Astrocyte of the hippocampus (primary cell): ENCODE measurements at places on chromosomes 6 and 20.
A peak's percentile ranks its signal among the peaks of the same experiment; 100 is the strongest.

- no peak for DNase-seq
Measured at GRCh38 chr6:40912158-40912946, 126.7 kb downstream of the UNC5CL start.

DNA sequence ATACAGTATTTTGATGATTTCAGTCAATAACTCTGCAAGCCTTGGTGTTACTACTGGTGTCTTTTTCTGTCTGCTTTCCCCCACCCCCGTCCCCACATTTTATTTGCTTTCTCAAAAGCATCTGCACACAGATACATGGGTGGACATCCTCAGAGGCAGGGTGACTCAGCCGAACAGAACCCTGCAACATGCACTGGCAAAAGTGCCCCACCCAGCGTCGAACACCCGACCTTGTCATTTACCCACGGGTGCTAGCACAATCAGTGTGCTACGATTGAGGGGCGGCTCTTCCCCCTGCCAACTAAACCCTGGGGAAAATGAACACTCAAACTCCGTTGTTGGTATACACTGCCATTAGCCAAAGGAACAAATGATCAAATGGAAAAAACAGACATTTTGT, 115.9 kb upstream of the NAA20 start:
- DNase-seq = no peak

DNA sequence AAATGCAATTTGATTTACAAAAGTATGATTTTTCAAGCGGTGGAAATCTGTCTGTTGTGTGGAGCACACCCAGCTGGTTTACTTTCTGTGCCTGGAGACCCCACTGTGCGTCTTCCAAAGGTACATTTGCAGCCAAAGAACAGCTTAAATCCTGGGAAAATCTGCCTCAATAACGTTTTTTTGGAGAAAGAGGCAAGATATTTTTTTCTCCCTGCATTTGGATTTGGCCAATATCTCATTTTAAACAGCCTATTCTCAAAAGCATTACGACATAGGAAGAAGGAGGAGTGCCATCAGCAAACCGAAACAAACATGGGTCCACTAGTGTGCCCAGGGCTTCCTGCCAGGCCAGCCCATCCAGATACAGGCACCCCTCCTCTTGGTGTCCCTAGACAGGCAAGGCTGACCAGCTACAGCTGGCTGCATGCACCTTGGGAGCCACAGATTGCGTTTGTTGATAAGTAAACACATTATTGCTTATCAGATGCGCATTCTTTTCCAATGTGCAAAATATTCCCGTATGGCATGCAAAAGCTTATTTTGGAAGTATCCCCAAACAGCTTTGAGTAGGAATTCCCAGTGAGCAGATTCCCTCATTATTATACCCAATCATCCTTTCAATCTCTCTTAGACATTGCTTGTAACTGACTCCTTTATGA, 184.5 kb upstream of the MARCKS start:
- peak; percentile 67 for DNase-seq

DNA sequence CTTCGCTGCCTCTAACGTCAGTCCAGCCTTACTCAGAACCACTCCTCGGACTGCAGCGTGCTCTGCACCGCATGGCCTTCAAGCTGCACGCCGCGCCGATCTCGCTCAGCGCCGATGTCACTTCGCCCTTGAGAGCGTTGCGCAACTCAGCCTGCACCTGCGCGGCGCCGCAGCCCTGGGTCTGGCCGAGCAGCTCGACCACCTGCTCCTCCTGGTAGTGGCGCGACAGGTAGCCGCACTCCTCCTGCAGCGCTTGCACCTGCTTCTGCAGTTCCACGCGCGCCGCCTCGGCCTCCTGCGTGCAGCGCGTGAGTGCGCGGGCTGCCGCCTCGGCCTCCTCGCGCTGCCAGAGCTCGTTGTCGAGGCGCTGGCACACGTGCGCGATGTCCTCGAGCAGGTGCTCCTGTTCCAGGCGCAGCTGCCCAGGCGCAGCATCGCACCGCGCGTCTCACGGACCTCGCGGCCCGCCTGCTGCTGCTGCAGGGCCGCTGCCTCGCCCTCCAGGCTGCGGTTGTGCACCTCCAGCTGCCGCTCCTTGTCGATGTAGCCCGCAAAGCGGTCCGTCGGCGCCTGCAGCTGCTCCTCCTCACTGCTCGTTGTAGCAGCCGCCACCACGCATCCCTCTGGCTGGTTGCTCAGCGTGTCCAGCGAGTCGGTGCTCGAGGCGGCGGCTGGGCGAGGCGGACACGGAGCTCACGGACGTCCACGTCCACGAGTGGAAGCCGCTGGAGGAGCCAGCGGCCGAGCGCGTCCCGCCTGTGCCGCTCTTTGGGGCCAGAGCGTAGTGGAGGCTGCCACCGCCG, 380.6 kb upstream of the CHD6 start:
- no peak for DNase-seq
